Omental fat pad (tissue), 4 donors: ENCODE measurements at places on chromosomes 2 and 18.

- DNase-seq, result no peak
Measured at GRCh38 chr2:2600366-2600765, 269.3 kb upstream of the MYT1L start.

- DNase-seq, result no peak
Measured at GRCh38 chr18:45014047-45014501, 333.4 kb downstream of the SETBP1 start.

DNA sequence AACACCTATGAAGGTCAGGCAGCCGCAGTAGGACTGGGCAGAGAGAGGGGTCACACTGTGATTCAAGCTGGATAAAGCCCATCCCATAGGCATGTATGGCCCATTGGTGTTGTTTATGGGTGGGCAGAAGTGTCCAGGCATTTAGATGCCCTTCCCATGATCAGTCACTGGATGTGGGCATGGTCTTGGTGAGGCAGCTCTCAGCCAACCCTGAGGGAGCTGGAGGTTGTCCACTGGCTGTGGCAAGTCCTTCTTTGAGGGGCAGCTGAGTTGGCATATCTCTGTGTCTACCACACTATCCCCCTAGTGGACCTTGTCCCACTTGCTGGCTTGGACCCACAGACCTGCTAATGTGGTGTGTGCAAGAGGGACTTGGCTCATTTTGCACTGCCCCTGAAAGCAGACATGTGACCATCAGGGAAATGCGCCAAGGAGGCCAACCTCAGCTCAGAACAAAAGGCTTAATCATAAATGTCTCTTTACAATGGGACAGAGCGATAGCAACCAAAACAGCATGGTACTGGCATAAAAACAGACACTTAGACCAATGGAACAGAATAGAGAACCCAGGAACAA, 82.0 kb downstream of the TMEM17 start:
- DNase-seq, result no peak

- no peak for DNase-seq
Measured at GRCh38 chr2:29628108-29628745, 293.2 kb downstream of the ALK start.

GRCh38 chr2:131584940-131585339, 57.3 kb downstream of the CCDC74A start:
- no peak for DNase-seq

GRCh38 chr18:57803103-57803969, at the start of gene ATP8B1:
Gene ATP8B1 (minus strand): TSS chr18:57803315. CDS start chr18:57731807, 71,508 bp downstream.
- DNase-seq, result no peak

GRCh38 chr18:63105636-63106316, 213.8 kb downstream of the BCL2 start:
- no peak for DNase-seq

GRCh38 chr2:128520340-128520739, 201.7 kb upstream of the HS6ST1 start:
- no peak for DNase-seq

DNA sequence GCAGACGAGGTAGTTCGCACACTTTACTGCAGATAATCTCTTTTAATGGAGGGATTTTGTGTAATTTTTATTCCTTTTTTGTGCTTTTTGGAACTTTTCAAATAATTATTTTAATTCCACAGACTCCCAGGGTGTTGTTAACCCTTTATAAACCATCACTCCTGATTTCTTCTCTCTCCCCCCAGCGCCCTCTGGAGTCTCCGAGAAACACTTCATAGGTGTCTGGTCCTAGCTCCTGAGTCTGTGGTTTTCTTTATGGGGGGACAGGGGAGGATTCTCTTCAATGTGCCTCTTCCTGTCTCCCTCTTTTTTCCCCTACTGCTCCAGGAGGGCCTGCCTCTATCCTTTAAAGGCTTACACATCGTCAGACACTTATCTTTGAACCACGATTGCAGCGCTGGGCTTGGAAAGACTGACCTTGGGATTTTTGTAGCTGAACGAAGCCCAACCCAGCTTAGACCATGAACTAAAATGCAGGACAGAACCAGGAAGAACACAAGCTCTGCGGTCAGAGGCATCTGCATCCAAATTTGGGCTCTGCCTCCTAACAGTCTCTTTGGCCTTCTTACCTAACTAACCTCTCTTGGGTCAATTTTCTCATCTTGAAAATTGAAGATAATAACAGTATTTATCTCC, 7.1 kb upstream of the PKDCC start:
- DNase-seq, result no peak

GRCh38 chr2:162747021-162747420, 91.5 kb downstream of the KCNH7 start:
- no peak for DNase-seq

DNA sequence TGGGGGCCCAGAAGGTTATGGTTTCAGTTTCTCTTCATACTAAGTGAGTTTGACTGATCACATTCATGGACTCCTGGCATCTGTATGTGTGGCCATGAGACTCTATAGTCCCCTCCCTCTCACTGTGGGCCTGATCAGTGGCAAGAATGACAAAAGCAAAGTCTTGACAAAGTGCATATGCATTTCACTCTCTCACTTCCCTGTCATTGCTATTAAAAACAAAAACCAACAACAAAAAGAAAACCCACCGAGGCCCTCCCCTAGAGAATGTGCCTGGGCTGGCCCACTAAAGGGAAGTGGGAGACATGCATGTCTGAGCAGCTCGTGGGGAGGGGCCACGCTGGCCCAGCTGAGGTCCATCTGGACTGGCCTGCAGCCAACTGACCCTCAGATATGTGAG, 600.1 kb upstream of the RAB6C start:
- DNase-seq, result no peak

GRCh38 chr18:32459361-32460101, 11.2 kb downstream of the GAREM1 start:
- no peak for DNase-seq
